ENCODE measurements at places on chromosomes 6 and 20.

- no peak for DNase-seq
Measured at GRCh38 chr6:140490081-140490480, 1115.6 kb upstream of the CITED2 start.

GRCh38 chr6:6705915-6706675, 117.6 kb downstream of the LY86 start:
- no peak for DNase-seq

DNA sequence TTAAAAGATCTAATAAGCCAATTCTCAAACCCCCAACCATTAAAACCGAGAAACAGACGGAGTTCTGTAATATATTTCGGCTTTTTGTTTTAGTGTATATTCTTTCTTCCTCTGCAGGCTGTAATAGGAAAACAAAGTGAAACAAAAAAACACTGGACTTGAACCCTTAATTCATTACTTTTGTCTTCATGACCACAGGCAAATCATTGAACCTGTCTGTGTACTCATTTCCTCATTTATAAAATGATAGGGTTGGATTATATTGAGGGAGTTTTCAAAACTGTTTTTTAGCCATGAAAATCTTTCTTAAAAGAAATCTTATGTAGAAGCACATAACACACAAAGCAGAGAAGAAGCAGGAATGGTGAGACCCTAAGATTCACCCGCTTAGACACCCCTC, 278.8 kb downstream of the CD83 start:
- DNase-seq = no peak

DNA sequence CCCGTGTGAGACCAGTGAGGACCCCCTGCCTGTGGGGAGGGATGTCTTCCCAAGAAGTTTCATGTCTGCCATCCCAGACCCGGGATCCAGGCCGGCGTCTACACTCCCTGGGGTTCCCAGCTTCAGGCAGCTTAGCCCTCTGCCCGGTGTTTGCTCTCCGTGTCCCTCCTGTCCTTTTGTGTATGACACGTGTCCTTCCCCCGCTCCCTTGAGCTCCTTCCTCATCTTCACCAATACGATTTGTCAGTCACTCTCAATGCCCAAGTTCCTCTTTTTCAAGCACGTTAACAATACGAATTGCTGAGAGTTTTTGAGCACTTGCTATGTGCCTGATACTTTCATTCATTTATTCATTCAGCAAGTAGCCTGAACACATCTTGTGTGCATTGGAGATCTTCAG, 115.6 kb upstream of the PTPN1 start:
- DNase-seq = no peak

DNA sequence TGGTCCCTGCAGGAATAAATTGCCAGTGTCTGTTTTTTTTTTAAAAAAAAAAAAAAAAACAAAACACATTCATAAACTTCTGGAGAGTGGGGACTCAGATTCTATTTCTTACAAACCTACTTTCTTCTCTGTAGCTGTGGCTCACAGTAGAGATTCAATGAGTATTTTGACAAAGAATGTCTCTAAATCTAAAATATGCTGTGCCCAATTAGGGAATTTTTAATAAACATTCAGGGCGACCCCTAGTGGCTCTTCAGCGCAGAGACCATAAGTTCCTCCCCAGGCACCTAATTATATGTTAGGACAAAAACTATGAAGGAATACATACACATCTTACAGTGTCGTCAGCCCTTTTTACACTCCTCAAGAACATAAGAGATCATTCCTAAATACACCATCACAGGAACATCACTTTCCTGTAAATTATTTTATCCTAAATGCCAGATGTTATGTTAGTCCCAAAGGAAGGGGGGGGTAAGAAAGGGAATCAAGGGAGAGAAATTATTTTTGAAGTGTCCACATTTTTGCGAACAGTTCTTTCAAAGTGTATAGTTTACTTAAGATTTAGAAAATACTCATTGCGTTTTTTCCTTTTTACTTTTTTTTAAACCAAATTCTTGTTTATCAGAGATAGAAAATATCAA, 21.8 kb upstream of the NAA20 start:
- no peak for DNase-seq

DNA sequence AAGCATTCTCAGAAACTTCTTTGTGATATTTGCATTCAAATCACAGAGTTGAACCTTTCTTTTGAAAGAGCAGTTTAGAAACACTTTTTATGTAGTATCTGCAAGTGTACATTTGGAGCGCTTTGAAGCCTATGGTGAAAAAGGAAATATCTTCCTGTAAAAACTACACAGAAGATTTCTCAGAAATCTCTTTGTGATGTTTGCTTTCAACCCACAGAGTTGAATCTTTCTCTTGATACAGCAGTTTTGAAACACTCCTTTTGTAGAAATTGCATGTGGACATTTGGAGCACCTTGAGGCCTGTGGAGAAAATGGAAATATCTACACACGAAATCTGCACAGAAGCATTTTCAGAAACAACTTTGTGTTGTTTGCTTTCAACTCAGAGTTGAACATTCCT, 612.3 kb upstream of the ZNF337 start:
- DNase-seq = no peak

DNA sequence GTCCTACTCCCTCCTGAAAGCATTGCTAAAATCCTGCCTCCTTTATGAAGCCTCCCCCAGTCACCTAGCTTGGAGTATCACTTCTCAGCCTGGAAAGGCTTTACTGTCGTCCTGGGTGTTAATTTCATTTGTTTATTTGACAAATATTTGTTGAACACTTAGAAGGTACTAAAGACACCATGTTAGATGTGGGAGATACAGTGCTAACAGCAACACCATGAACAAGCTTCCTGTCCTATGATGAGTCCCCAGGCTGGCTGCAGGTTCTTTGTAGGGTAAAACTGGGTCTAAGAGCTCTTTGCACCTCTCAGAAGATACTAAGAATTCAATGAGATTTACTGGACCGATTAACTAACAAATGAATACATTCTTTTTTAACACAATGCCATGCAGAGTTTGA, 109.2 kb upstream of the TMEM170B start:
- DNase-seq = no peak

DNA sequence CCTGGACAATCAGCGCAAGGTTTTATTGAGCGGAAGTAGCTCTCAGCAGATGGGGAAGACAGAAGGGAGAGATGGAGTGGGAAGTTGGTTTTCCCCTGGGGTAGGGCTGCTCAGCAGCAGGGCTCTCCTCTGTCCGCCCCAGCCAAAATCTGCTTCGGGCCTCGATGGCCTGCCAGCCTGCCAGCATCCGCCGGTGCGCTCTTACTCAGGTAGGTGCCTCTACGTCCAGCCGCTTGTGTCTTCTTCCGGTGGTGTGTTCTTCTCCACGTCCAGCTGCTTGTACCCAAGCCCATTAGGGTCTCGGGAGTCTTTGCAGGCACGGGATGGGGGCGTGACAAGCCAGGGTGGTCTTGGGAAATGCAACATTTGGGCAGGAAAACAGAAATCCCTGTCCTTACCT, 1340.0 kb upstream of the MAP3K7 start:
- DNase-seq = no peak

Measured in smooth muscle cell of the brain vasculature (primary cell).